Cortex of kidney (tissue), 1 donor: ENCODE measurements at places on chromosomes 2 and 18.

- no peak for DNase-seq
Observed at GRCh38 chr18:55275039-55275901, 312.7 kb downstream of the TCF4 start.

- no peak for DNase-seq
Observed at GRCh38 chr2:135256531-135257260, 204.6 kb downstream of the RAB3GAP1 start.

- no peak for DNase-seq
Observed at GRCh38 chr2:179898873-179899272, 37.5 kb upstream of the ZNF385B start.

DNA sequence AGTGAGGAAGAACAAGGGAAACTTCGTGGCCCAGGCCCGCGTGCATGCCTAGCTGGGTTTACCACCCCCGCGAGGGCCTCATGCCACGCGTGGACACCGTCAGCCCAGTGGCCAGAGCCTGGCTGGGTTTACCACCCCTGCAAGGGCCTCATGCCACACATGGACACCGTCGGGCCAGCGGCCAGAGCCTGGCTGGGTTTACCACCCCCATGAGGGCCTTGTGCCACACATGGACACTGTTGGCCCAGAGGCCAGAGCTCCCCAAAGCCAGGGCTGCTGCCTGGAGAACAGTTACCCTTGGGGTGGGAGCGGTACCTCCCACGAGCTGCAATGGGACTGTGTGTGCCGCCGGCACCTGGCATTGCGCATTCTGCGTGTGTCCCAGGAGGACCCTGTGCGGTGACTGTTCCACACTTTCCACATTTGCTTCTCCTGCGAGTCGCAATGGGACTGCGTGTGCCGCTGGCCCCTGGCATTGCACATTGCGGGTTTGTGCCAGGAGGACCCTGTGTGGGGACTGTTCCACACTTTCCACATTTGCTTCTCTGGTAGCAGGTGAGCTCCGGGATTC, 105.6 kb upstream of the CTDP1 start:
- no peak for DNase-seq

DNA sequence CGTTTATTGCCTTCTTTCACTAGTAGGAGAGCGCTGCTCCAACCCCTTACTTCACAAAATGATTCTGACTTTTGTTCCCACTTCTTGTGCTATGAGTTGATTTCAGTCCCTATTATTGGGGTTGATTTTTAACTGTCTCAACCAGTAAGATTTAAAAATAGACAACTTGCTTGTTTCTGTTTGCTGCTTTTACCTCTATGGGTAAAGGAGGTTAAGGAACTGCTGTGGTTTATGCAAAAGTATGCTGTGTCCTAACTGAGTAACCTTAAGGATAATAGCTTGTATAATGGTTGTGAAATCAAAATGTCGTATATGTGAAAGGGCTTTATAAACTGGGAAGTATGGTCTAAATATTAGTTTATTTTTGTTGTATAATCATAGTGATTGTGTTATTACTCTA, 22.6 kb downstream of the ALMS1 start:
- no peak for DNase-seq

GRCh38 chr2:55555977-55556376, 36.5 kb downstream of the CFAP36 start:
- no peak for DNase-seq

DNA sequence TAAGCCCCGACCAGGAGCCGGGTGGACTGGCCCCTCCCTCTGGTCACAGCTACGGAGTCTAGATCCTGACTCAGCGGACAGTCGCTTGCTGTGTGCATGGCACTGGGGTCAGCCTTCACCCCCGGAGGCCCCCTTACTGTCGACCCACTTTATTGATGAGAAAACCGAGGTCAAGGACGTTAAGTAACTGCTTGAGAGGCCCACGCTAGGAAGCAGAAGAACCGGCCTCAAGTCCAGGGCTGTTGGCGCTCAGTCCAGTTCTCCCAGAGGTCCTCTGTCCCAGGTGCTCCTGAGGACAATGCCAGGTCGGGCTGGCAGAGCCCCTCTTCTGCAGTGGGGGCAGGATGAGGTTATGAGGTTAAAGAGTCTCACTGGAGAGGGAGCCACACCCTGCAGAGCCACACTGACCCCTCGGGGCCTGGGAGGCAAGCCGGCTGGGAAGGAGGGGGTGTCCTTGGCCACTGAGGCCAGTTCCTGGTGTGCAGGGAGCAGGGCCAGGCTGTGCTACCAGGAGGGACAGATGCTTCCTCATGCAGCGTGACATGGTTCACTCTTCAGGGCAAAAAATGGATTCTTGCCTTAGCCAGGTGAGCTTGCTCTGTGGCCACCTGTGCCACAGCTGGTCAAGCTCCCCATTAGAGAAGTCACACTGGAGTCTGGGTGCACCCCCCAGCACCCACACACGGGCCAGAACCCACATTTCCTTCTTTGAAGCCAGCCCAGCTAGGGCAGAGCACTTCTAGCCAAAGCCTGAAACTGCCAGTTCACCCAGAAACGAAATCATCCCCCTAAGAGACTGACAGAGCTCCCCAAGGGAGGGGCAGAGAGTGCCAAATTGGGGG, 47.3 kb upstream of the HPCAL1 start:
- no peak for DNase-seq

- DNase-seq = no peak
Observed at GRCh38 chr2:240948086-240948485, 42.0 kb downstream of the CROCC2 start.

GRCh38 chr2:15734674-15735483, 143.2 kb downstream of the DDX1 start:
- no peak for DNase-seq

- no peak for DNase-seq
Observed at GRCh38 chr2:101238930-101239759, 13.5 kb upstream of the CNOT11 start.

GRCh38 chr2:15223887-15224286, 337.2 kb downstream of the NBAS start:
- DNase-seq = no peak

DNA sequence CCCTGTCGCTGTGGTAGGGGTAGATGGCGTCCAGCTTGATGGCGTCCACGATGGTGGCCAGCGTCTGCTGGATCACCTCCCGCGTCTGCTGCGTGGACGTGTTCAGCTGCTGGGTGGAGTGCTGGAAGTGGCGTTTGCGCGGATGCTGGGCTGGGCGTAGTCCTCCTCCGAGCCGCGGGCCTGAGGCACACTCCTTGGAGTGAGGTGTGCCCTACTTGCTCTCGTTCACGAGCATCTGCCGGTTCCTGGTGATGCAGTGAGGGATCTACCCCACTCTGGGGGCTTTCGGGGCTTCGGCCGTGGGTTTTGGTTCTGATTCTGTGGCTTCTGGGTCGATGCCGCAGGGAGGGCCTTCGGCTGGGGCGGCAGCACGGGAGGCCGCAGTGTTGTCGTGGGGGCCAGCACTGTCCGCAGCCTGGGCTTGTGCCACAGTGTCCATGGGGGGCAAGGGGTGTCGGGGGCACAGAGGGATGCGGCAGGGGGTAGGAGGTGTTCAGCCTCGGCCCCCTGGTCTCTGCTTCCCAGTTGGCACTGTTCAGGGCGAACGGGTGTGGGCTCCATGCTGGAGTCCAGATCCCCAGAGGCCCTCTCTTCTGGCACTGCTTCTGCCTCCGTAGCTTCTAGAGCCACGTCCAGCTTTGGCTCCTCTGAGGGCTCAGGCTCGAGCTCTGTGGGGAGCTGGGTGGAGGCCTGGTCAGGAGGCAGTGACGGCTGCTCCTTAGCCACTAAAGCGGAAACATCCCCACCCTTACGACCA, 890.6 kb upstream of the LRRTM1 start:
- DNase-seq = no peak

DNA sequence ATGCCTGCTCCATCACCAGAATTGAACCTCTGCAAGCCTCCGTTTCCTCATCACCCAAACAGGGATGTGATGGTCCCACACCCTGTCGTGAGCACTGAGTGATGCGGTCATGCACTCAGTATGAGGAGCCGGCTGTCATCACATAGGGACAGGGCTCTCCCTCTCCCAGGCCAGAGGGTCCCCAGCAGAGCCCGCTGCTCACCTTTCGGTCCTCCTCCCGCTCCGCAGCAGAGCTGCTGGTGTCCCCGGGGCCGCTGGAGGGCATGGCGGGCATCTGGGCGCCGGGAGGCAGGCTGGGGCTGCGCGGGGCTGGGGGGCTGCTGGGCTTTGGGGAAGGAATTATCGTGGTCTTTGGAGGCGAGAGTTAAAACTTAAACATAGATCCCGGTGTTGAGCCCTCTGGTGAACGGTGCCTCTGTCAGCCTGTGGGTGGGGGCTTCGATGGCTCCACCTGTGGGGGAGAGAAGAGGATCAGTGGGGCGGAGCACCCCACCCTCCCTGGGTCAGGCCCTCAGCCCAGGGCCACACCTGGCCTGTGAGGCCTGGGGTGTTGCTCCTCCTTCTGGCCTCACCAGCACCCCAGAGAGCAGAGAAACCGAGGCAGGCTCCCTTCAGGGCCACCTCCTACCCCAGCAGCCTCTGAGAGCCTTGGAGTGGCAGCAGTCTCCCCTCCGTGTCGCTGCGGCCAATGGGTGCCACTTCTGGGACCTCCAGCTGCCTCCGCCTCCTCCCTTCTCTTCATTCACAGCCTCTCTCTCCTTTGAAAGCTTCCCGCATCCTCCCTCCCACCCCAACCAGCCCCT, 27.8 kb downstream of the DNMT3A start:
- no peak for DNase-seq

- DNase-seq = no peak
Observed at GRCh38 chr2:148027822-148028221, 6.9 kb downstream of the MBD5 start.

DNA sequence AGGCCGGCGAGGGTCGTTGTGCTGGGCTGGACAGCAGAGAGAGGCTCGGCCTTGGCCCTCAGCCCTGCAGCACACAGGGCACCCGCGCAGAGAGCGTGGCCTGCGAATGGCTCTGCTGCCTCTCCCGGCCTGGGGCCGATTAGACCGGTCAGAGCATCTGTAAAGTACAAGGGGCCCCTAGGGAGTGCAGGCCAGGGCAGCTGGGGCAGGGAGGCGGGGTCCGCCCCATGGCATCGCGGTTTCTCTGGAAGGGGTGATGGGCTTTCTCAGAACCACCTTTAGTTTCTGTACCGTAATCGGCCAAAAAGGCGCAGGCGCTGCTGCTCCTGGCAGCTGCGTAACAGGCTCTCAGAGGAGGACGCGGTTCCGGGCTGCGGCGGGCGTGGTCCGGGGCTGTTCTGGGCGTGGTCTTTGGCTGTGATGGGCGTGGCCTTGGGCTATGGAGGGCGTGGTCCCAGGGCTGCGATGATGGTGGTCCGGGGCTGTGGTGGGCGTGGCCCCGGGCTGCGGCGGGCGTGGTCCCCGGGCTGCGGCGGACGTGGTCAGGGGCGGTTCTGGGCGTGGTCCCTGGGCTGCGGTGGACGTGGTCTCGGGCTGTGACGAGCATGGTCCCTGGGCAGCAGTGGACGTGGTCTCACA, 1.5 kb upstream of the GPR148 start:
- no peak for DNase-seq

DNA sequence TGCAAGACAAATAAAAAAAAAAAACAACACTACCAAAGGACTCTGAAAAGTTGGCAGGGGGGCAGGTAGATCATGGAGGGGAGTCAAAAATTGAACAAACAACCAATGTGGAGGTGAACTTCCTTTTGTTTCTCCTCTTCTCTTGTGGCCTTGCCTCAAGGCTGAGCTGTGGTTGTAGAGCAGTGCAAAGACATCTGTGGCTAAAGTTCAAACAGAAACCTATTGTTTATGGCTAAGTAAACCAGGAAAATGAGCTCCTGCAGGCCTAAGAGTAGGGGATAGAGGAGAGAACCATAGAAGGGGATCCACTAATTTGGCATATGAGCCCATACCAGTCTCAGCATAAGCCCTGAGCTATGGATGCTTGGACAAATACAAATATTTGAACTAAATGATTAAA, 40.2 kb upstream of the EGR4 start:
- no peak for DNase-seq

- DNase-seq = no peak
Observed at GRCh38 chr2:47506024-47506423, 103.1 kb downstream of the MSH2 start.

- DNase-seq = no peak
Observed at GRCh38 chr2:143425896-143426295, 296.7 kb downstream of the ARHGAP15 start.

DNA sequence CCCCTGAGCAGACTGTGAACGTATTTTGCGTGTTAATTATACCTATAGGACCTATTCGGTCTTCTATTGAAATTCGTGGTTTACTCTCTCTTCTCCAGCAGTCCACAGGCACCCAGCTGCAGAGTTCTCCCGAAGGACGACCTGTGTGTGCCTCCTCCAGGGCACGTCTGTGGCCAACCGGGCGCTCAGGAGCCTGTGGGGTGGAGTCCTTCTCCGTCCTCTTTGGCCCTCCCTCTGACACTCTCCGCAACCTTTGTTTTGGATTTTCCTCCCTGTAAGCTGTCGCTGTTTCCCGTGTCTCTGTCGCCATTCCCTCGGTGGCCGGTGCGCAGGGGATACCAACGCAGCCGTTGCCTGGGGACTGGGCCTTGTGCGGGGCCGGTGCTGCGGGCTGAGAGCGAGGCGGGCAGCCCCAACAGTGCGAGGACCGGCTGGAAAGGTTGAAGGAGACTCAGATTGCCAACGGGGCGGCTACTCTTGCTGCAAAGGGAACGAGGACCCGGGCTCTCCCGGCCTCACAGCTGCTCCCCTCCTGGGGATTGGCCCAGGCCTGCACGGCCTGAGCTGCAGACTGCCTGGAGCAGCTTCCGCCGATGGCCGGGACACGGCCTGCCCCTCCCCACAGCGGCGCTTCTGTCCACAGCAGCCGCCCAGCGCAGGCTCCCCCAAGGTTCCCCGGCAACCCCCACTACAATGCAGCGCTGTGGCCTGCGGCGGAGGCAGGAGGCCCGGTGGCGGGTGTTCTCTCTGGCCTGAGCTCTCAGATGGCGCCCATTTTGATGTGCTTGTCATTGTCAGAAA, 221.0 kb downstream of the MTX2 start:
- no peak for DNase-seq

DNA sequence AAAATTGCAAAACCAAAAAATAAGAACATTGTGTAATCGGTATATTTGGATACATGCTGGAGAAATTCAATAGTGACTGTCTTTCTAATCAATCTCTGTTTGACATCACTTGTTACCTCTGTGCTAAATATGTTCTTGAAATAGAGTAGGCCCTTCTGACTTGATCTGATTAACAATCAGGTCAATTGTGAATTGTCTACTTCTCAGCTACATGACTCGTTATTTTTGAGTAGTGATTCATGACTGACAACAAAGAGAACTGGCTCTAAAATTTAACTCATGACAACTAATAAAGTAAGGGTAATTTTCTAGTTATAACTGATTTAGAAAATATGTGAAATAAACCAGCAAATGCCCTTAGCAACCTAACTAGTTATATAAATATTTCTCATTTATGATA, 312.1 kb downstream of the TMX3 start:
- DNase-seq = no peak

- DNase-seq = no peak
Observed at GRCh38 chr2:67446491-67446911, 49.4 kb downstream of the ETAA1 start.

DNA sequence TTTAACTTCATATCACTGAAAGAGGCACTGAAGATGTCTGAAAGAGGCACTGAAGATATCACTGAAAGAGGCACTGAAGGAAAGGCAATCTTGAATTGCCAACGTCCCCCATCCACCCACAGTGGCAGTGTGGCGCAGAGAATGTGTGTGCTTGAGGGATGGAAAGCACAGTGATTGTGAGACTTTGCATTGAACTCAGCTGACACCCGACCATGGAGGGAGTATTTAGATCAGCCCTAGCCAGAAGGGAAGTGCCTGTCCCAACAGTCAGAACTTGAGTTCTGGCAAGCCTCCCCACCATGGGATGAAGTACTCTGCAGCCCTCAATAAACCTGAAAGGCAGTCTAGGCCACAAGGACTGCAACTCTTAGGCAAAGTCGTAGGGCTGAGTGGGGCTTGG, 33.8 kb downstream of the MAP4K3 start:
- no peak for DNase-seq

- no peak for DNase-seq
Observed at GRCh38 chr2:145265244-145265643, 745.3 kb upstream of the ZEB2 start.
